ENCODE measurements at places on chromosomes 1 and 21.
A peak's percentile ranks its signal among the peaks of the same experiment; 100 is the strongest.

DNA sequence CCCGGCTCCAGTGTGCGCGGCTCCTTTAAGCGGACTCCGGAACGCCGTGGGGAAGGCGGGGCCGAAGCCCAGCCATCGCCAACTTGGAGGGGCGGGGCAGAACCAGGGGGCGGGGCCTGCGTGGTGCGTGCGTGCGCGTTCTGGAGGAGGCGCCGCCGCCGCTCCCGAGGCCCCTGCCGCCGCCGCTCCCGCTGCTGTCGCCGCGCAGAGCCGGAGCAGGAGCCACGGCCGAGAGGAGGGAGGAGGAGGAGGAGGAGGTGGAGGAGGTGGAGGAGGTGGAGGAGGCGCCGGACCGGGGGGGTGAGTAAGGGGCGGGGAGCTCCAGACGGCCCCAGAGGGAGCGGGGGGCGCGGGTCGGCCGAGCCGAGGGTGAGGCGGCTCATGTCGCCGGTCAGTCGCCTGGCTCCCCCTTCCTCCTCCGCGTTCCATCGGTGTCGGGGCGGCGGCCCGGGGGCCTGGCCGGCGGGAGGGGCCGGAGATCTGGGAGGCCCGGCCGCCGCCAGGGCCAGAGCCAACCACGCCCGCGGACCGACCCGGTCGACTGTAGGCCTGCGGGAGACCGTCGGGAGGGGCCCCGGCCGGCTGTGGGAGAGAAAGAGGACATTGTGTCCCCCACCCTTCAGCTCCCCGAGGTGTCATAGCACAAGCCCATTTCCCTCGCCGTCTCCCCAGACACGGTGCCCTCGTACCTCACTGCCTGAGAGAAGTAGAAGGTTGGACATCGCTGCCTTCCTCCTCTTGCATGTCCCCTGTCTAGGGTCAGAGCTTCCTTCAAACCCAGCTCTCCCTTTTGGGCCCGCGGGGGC lies at the start of gene RAP1A:
RAP1A (plus strand) TSS at position 155 of the 806 bp plus-strand sequence. CDS start 71,572 bp downstream, outside the sequence.
- peak; percentile 81 for DNase-seq

DNA sequence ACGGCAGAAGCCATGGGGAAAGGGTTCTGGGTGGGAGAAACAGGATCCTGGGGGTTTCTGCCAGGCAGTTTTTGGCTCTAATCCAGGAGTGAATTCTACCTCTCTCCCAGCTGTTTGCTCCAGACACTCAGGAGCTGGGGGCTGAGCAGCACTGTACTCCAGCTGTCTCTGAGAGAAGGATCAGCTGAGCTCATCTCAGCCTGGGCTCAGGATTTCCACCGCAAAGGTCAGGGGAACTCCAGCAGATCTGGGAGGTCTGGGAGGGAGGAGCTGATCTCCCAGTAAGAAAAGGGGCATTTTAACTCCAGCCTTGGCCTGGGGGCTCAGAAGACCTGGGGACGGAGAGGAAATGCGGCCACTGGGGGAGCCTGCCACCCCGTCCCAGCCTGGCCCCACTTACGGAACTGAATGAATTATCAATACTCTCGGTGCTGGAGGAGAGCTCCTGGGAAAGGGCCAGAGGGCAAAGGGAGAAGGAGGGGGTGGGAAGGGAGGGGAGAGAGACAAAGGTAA lies 17.3 kb downstream of the PI4KB start:
- no peak for DNase-seq

- DNase-seq, result no peak
Measured at GRCh38 chr21:31879241-31879650, 6.4 kb downstream of the HUNK start.

- DNase-seq, result no peak
Measured at GRCh38 chr1:167737169-167737568, 15.4 kb downstream of the MPZL1 start.

DNA sequence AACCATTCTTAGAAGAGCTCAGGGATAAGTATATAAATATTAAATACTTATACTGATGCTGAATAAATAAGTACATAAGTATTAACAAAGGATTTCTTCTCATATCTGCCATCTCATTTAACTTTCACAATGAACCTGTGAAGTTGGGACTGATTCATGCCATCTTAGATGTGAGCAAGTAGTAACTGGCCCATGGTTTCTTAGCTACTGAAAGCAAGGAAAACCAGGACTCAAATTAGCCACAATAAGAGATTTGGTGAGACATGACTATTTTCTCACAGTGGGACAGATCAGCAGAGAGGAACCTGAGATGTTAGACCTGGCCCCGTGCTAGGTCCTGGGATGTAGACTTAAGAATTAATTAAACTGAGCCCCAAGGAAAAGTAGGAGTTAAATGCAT lies 8.2 kb upstream of the RAB3B start:
- DNase-seq, result no peak

DNA sequence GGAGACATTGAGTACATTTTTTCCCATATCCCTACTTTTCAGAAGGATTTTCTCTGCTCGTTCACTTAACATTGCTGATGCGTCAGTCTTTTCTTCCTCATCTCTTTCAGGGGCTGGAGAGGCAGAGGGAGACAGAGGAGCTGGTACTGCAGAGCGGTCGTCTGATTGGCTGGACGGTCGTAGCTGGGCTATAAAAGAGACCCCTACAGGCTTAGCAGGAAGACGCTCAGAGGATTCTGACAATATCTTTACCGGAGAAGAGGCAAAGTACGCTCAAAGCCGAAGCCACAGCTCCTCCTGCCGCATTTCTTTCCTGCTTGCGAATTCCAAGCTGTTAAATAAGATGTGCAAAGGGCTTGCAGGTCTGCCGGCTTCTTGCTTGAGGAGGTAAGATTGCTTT lies at the start of gene RGS4:
RGS4 (plus strand) TSS at position 220 of the 400 bp plus-strand sequence; CDS start at position 344, 124 bp downstream.
- DNase-seq, result no peak

DNA sequence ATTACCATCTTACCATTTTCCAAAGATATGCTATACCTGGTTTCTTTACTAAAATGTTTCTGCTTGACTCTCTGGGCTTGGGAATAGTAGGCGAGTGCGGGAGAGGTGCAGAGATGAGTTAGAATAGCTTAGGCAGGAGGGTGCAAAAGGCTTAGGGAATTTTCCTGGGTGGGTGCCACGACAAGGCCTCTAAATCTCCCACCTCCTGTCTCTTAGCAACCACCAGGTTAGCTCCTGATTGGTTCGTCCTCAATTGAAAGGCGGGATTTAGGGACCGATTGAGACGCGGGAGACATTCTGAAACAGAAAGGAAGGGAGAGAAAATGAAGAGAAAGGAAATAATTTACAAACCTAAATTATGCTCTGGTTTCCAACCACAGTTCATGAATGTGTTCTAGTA lies 3.1 kb downstream of the ACKR1 start:
- DNase-seq, result no peak

- no peak for DNase-seq
Measured at GRCh38 chr1:170732252-170732588, 68.3 kb downstream of the PRRX1 start.

- no peak for DNase-seq
Measured at GRCh38 chr21:36428761-36429432, 43.7 kb downstream of the CHAF1B start.

DNA sequence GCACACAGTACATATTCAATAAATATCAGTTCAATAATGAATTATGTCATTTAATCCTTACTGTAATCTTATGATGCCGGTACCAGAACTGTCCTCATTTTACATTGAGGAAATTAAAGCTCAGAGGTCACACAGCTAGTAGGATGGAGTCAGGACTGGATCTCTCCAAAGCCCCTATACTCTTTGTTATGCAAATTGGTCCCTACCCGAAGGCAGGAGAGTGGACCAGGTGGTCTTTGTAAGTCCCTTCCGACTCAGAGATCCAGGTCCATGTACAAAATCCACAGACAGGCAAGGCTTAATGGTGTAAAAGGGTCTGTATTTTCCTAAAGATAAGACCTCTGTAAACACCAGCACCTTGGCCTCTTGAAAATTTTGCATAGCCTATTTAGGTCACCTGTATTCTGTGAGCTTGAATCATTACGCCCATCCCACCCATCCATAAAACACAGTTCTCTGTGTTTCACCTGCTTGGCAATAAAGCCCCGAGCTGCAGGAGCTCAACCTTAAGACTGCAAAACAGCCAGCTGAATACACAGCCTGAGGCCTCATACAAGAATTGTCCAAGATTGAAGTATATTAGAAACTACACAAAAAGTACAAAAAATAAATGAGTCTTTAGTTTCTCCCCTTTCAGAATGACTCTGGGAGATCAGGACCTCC lies 41.7 kb downstream of the PLXNA2 start:
- DNase-seq, result no peak

DNA sequence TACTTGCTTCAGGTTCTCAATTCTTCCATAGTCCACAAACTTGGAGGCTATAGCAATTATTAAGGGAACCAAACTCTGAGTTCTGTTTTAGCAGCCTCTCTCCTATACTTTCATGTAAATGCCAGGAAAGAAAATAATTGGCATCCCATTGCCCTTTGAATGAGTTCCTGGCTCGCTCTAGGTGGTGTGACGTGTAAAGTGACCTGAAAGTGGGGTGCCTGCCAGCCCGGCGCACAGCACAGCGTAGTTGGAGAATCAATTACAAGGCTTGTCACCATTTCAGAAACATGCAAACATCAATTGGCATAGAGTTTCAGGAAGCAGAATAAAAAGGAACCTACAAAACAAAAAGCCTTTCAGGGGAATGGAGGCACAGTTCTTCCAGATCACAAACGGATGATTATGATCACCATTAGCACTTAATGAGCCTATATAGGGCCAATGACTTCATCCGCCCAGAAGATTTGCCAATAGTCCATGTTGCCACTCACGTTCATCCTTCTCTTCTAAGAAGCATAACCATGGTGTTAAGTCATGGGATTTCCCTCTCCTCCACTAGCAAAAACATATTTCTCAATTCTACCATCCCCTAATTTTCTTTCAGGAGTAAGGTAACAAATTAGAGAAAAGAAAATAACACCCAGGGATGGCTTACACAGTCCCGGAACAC lies 354.6 kb upstream of the ADGRL2 start:
- no peak for DNase-seq

GRCh38 chr1:231814021-231814420 lies 187.4 kb downstream of the DISC1 start:
- DNase-seq, result no peak
